HFF-Myc (cell line): ENCODE measurements at places on chromosomes 2 and 18.

DNA sequence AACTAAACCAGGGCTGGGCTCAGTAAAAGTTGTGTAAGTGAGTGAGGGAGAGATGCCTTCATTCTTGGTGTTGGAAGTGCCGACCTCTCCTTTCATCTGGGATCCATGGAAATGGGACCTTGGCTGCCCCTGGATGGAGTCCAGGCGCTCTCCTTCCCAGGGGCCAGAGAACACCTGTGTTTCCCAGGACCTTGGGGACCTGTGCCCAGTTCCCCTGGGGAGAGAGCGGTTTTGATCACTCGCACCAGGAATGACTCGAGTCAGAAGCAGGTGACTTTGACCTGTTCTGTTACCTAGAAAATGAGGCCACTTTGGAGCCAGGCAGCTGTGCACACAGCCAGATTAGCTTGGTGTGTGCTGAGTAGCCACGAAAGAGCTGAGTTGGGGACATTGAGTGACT, 97.3 kb downstream of the SH3BP4 start:
- no peak for DNase-seq

DNA sequence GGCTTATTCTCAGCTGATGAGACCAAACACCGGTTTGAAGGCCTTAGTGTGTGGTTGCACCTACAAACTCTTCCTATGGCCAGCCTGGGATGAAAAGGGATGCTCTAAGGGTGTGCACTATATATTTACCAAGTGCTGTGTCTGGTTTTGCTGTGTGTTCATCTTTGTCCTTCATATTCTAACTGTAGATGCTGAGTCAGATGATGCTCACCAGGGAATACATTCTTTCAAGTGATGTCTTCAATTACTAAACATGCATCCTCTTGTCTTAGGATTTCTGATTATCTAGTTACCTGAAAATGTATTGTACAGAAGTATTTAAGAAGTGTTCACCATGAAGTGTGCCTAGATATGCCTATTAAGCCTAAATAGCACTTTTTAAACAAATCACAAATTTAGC, 1111.6 kb upstream of the ZEB2 start:
- no peak for DNase-seq

DNA sequence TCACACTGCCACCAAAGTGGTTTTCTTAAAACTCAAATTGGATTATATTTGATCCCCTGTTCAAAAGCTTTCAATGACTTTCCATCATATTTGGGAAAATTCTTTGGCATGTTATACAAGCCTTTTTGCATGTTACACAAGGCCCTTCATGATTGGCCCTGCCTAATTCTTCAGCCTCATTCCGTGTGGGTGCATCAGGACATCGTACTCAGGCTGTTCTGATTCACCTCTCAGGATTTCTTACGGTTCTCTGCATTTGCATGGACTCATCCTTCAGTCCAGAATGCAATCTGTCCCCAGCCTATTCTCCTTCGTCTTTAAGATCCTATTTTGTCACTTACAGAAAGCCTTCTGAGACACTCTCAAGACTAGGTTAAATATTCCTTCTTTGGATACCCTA, 107.8 kb downstream of the LYPD1 start:
- DNase-seq, result no peak

GRCh38 chr2:75199428-75200011, at the start of gene TACR1:
TSS of gene TACR1 (minus strand) at chr2:75199520. CDS start at chr2:75198934, 586 bp downstream.
- DNase-seq, result peak; percentile 17

- DNase-seq, result no peak
These were observed 61.7 kb downstream of the CTIF start for GRCh38 chr18:48600456-48601090.

DNA sequence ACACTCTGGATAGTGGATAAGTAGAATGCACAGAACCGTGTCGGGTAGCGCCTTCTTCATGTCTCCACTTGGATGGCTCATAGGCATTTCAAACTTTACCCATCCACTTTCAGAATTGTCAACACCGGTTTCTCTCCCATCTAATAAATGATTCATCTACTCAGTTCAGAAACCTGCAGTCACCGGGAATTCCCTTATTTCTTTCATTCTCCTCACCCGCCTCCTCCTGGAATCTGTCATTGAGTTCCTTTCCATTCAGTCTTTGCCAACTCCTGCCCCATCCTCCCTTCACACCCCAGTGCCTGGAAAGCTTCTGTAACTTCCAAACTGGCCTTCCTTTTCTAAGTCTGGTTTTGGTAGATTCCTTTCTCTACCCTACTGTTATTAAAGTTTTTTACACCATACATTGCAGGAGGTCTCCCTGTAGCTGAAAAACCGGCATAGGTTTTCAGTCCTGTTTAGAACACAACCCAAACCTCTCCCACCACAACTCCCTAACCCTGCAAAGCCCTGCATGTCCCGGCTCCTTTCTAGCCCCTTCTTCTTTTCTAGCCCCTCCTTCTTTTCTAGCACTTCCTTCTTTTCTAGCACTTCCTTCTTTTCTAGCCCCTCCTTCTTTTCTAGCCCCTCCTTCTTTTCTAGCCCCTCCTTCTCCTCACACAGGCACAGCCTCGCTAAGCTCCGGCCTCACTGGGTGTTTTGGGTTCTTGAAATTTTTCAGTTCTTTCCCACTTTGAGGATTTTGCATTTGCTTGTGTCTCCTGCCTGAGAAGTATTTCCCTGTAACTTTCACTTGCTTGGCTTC, 133.9 kb upstream of the KLHL14 start:
- no peak for DNase-seq

GRCh38 chr18:32553174-32553573, 82.5 kb upstream of the GAREM1 start:
- no peak for DNase-seq

- DNase-seq, result no peak
These were observed 155.1 kb downstream of the DYSF start for GRCh38 chr2:71608441-71608840.

DNA sequence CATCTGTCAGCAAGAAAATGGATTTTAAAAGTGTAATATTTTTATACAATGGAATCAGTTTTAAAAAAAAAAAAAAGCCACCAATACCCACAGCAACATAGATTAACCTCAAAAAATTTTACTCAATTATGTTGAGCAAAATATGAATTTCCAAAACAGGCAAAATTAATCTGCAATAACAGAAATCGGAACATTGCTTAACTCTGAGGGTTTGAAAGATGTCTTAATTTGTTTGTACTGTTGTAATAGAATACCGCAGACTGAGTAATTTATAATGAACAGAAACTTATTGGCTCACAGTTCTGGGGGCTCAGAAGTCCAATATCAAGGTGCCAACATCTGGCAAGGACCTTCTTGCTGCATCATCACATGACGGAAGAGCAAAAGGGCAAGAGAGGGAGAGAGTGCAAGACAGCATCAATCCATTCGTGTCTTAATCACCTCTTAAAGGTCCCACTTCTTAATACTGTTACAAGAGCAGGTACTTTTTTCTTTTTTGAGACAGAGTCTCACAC, 31.8 kb upstream of the TNFAIP6 start:
- no peak for DNase-seq

DNA sequence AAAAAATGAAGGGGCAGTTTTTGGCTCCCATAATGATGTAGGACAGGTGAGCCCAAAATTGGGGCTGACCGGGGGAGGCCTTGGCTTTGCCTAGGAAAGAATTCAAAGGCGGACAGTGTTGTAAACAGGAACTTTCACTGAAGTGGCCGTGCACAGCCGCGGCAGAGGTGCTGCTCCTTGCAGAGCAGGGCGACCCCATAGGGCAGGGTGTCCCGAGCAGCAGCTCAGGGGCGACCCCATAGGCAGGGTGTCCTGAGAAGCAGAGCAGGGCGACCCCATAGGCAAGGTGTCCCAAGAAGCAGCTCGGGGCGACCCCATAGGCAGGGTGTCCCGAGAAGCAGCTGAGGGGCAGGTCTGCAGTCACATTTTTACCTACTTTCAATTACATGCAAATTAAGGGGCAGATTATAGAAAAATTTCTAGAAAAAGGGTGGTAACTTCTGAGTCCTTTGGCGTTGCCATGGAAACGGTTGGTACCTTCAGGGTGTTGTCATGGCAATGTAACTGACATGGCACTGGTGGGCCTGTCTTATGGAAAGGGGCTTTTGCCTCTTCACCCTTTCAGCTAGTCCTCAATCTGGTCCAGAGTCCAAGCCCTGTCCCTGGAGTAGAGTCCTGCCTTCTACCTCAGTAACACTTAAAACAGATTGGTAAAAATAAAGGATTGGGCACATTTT, 134.5 kb downstream of the FBXO15 start:
- DNase-seq, result no peak

- DNase-seq, result no peak
These were observed 36.3 kb upstream of the LBH start for GRCh38 chr2:30195016-30195415.

- DNase-seq, result no peak
These were observed 16.7 kb upstream of the BZW1 start for GRCh38 chr2:200795028-200795440.
